ENCODE measurements at places on chromosomes 7 and 10.

GRCh38 chr10:71316056-71316785 lies 2.8 kb upstream of the SLC29A3 start:
- DNase-seq = peak; percentile 61

GRCh38 chr7:24898691-24899090 lies 81.3 kb downstream of the OSBPL3 start:
- DNase-seq = peak; percentile 23

GRCh38 chr7:25726781-25727311 lies 425.2 kb upstream of the NFE2L3 start:
- DNase-seq = no peak

DNA sequence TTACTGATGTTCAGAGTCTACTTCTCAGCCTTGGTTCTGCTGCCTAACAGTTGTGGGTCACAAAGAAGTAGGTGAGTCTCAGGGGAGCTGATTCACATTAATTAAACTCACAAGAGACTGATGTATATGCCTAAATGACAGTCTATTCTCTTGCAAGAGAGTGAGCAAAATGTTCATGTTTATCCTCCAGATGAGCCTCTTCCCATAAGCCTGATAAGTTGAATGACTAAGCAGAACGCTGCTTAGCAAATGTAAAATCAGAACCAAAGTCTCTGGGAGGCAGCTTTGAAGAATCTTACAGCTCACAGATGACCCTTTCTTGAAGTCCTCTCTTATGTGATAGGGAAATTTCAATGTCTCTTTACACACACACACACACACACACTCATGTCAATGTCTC lies 1092.2 kb downstream of the TYW1 start:
- DNase-seq = no peak

GRCh38 chr7:141118767-141119166 lies 44.9 kb downstream of the TMEM178B start:
- no peak for DNase-seq

DNA sequence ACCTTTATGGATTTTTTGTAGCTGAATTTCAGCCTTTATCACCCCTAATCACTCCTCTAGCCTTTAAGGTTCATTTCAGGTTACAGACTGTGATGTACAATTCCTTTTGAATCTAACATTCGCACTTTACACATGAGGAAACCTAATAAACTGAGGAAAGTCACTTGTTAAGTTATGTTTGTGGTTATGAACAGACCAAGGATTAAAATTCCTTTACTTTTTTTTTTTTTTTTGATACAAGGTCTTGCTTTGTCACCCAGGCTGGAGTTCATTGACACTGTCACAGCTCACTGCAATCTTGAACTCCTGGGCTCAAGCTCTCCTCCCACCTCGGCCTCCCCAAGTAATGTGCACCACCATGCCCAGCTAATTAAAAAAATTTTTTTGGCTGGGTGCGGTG lies 3.6 kb downstream of the MCU start:
- DNase-seq = no peak

DNA sequence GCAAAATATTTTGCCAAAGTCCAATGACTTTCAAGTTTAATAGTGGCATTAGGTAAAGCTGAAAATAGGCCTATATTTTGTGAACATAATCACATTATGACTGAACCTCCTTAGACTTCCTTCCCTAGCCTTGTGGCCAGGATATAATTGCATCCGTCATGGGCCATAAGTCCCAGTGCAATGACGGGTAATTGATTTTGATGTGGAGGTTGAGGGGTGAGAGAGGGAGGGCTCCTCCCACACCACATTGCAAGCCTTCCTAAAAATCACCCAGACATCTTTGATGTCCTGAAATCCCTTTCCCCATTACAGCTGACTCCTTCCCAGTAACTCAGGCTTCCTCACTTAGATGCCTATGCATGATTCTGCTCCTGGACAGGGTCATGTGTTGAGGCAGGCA lies 25.6 kb downstream of the TAS2R41 start:
- no peak for DNase-seq

DNA sequence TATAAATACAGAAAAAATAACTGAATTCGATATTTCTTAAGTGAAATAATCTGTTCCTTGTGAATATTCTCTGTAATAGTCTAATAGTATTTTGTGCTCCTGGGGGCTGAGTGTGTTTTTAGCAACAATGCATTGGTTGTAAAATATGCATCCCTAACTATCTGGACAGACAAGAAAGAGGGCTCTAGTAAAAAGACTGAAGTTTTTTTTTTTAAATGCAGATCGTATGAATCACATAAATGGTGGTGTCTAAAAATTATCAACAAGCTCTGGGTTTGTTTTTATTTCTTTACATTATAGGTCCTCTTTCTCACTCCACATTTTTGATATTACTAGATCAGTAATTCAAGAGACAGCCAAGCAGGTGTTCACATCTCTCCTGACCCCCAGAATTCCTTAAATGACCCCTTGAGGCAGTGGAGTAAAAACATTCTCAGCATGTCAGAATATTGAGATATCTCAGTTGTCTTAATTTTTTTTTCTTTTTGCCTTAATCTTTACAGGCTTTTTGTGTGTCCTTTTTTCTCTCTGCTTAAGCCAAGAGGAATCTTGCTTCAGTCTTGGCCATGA lies 18.2 kb downstream of the ARID5B start:
- no peak for DNase-seq

GRCh38 chr10:62284221-62284620 lies 15.6 kb upstream of the RTKN2 start:
- DNase-seq = no peak

GRCh38 chr7:151007469-151007898 lies 16.7 kb downstream of the NOS3 start:
- no peak for DNase-seq

DNA sequence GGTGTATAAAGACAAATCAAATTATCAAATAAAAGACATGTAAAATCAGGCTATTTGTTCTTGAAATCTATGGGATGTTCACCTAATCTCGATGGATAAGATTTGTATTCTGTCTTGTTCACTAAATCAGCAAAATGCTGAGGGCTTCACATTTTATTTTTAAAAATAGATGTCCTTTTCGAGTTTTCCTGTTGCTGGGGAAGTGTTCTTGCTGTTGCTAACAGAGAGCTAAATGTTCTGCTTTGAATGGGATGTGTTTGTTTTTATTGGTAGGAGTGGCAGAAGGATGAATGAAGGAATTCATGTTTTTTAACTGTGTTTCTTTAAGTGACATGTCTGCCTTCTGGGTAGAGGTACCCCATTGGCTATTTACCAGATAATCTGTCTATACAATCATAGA lies 7.3 kb upstream of the SNX13 start:
- DNase-seq = no peak

- DNase-seq = no peak
Measured at GRCh38 chr10:54081950-54082349, 719.1 kb downstream of the PCDH15 start.

- DNase-seq = no peak
Measured at GRCh38 chr10:44205067-44205466, 179.8 kb downstream of the CXCL12 start.

DNA sequence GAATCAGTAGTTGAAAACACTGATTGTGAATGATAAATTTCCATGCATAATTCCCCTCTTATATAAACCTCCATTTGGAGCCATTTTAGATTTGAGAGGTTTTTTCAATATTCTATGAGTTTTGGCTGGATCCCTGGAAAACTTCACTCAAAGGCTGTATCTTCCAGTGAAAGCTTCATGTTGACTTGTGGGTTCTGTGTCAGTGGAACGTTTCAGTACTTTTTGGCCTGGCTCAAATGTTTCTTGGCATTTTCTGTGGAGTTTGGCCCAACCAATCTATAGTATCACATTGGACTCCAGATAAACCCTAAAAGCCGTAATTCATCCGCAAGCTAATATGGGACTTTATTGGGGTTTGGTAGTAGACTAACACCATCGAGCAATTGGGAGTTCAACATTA lies 172.6 kb upstream of the PRPS1L1 start:
- no peak for DNase-seq

DNA sequence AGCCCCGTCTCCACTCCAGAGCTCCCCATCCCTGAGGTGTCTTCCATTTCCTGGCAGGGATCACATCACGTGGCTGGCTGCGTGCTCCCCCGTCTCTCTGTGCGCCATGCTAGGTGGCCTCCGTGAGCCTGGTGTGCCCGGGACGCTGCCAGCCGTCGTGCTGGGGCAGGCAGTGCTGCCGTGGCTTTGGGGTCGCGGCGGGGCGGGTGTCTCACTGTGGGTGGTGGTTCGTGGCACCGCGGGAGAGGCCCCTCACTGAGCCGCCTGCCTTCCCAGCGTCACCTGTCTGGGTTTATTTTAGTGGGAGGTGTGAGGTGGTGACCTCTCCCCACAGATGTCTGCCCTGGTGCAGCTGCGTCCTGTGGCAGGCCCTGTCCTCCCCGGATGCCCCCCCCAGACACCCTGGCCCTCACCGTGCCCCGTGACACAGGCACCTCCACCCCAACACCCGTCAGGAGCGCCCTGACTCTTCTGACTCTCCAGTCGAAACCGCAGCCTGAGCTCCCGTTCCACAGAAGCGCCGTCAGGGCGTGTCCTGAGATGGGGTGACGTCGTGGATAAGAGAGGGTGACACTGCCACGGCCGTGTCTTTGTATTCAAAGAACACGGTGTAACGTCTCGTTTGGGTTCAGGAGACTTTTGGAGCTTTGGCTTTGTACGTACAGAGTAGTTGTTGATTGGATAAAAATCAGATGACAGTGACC lies 18.0 kb downstream of the GET4 start:
- DNase-seq = no peak

DNA sequence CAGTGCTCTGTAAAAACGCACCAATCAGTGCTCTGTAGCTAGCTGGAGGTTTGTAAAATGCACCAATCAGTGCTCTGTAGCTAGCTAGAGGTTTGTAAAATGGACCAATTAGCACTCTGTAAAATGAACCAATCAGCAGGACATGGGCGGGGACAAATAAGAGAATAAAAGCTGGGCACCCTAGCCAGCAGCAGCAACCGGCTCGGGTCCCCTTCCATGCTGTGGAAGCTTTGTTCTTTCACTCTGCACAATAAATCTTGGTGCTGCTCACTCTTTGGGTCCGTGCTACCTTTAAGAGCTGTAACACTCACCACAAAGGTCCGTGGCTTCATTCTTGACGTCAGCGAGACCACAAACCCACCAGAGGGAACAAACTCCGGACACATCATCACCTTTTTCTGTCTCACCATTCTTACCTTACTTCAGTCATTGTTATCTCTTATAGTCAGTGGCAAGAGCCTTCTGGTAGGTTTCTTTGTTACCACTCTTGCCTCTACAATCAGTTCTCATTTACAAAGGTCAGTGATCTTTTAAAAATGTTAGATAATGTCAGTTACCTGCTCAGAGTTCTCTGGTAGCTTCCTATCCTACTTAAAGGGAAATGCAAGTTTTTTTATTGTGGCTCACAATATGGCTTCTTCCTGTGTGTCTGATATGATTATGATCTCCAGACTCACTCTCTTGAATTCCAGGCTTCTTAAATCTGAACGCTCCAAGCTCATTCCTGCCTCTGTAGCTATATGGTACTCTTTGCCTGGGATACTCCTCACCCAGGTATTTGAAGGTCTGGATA lies 4.5 kb downstream of the STAM start:
- peak; percentile 91 for DNase-seq

GRCh38 chr7:20267482-20267881 lies 50.3 kb upstream of the MACC1 start:
- DNase-seq = peak; percentile 11

GRCh38 chr10:628386-629045 lies 61.0 kb downstream of the DIP2C start:
- no peak for DNase-seq

GRCh38 chr7:101746314-101746713 lies 71.1 kb upstream of the CUX1 start:
- DNase-seq = no peak

- no peak for DNase-seq
Measured at GRCh38 chr7:42460148-42460547, 223.1 kb upstream of the GLI3 start.

DNA sequence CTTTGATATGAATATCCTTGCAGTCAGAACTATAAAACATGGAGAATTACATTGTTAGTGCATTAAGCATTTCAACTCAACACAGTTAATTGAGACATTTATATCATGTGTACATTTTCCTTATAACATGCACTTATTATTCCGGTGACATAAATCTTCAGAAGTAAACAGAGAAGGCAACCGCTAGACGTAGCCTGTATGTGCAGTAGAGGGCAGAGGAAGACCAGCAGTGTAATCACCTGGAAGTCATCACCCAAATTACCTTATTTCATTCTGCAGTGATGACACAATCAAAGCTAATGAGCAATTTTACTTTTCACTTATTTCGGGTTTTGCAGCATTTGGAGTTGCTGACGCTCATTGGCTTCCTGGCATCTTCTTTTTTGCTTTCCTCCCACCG lies 394.6 kb downstream of the SDK1 start:
- DNase-seq = no peak

DNA sequence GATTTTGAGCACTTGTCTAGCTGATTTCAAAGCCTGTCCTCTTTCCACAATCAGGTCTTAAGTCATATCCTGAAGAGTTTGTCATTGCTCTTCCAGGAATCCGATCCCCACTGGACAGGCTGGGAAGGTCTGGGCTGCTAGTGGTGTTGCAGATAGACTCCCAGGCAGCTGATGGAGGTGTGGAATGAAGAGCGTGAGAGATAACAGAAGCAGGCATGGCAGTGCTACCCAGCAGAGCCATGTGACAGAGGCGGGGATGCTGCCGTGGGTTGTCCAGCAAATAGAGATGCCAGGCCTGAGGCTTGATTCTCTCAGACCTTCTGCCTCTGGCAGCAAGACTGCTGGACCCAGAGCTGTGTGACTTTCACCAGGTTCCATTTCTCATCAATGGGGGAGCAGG lies 116.5 kb upstream of the EEPD1 start:
- DNase-seq = no peak

DNA sequence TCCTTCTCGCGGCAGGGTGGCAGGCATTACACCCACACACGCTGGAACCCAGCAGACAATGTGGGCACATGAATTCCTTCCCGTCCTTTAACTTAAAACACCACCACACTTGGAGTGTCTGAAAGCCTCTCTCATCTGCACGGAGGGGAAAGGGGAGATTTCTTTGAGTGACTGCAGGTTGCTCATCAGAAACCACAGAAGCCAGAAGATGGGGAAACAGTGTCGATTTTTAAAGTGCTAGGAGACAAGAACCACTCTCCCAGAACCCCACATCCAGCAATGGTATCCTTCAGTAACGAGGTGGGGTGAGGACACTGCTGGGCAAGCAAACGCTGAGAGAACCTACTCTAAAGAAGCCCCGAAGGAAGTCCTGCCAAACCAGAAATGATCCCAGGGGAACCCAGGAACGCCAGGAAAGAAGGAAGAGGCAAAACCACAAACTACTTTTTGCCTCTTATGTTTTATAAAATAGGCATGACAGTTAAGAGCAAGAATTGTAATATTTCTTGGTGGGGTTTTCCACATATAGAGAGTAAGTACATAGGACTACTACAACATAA lies 254.3 kb downstream of the ELFN1 start:
- peak; percentile 47 for DNase-seq

- no peak for DNase-seq
Measured at GRCh38 chr10:117130346-117130745, 7.7 kb downstream of the VAX1 start.

DNA sequence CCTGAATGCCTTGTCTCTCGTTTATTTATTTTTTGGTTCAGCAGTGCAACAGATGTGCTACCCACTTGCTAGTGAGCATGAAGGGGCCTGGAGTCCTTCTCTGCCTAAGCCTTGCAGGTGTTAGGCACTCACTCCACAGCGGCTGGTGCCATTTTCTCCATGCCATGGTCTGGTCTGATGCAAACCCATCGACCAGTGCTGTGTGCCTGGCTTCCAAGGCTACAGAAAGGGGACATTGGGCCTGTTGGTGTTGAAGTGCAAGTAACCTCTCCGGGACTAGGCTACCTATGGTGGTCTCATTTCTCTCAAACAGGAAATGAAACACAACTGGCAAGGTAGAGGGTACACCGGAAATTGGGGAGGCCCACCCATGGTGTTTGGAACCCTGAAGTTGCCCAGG lies 198.1 kb downstream of the ADARB2 start:
- DNase-seq = no peak
